ENCODE measurements at places on chromosomes 1 and 21. TPM values are rescaled to one million over a fixed set of nuclear protein-coding genes. Genes with fewer than 3 reads are reported as not detected.

The KRTAP12-4 gene
- total RNA-seq, result not detected

The OR2L2 gene
- not detected for total RNA-seq

The HLX gene
- 4.9 TPM for total RNA-seq

The IPO13 gene
- 24.6 TPM for total RNA-seq

The ADAMTSL4 gene
- total RNA-seq, result 13.4 TPM

The SHISA4 gene
- 27.0 TPM for total RNA-seq

The DHCR24 gene
- 61.4 TPM for total RNA-seq

The ODF2L gene
- 13.9 TPM for total RNA-seq

The TMEM54 gene
- 49.7 TPM for total RNA-seq

The POU2F1 gene
- 7.5 TPM for total RNA-seq

The EVA1C gene
- total RNA-seq, result 8.5 TPM

The F3 gene
- total RNA-seq, result 114 TPM

The MIB2 gene
- total RNA-seq, result 99.3 TPM

The CRP gene
- not detected for total RNA-seq

The GPR52 gene
- total RNA-seq, result 0.78 TPM

The FHAD1 gene
- total RNA-seq, result 0.03 TPM

The SMIM1 gene
- 0.78 TPM for total RNA-seq

The FAM110D gene
- not detected for total RNA-seq

The CR2 gene
- total RNA-seq, result not detected

The KIF17 gene
- 0.39 TPM for total RNA-seq

The FAM229A gene
- 0.98 TPM for total RNA-seq

The CFHR5 gene
- not detected for total RNA-seq

The KCNT2 gene
- total RNA-seq, result 6.6 TPM

The NGF gene
- total RNA-seq, result 8.8 TPM

The TMEM61 gene
- not detected for total RNA-seq

The SDC3 gene
- 37.6 TPM for total RNA-seq

The ILDR2 gene
- total RNA-seq, result 0.13 TPM

The FMO5 gene
- total RNA-seq, result 1.4 TPM

The GLUL gene
- 182 TPM for total RNA-seq

The TSPAN2 gene
- 0.07 TPM for total RNA-seq

The FAM3B gene
- not detected for total RNA-seq

The NPPA gene
- total RNA-seq, result not detected

The TCHH gene
- 0.03 TPM for total RNA-seq
